ENCODE measurements at places on chromosomes 4 and X. TPM values are rescaled to one million over a fixed set of nuclear protein-coding genes. Genes with fewer than 3 reads are reported as not detected.

The PRRG1 gene
- 1.4 TPM for polyA plus RNA-seq

The CWH43 gene
- polyA plus RNA-seq, result not detected

The IL13RA1 gene
- polyA plus RNA-seq, result 35.4 TPM

The GYG2 gene
- 13.6 TPM for polyA plus RNA-seq

The TLR1 gene
- 4.1 TPM for polyA plus RNA-seq

The AFP gene
- polyA plus RNA-seq, result not detected

The SLC38A5 gene
- 4.3 TPM for polyA plus RNA-seq

The ENOX2 gene
- 18.6 TPM for polyA plus RNA-seq

The CCKAR gene
- polyA plus RNA-seq, result 1.0 TPM

The TRIM60 gene
- polyA plus RNA-seq, result not detected

The CPZ gene
- polyA plus RNA-seq, result 3.2 TPM

The CSN1S1 gene
- 12.7 TPM for polyA plus RNA-seq

The GPR173 gene
- polyA plus RNA-seq, result 0.33 TPM

The SSX3 gene
- not detected for polyA plus RNA-seq

The WWC2 gene
- polyA plus RNA-seq, result 8.9 TPM
